Urothelium cell line (cell line): ENCODE measurements at places on chromosomes 1 and 21.

DNA sequence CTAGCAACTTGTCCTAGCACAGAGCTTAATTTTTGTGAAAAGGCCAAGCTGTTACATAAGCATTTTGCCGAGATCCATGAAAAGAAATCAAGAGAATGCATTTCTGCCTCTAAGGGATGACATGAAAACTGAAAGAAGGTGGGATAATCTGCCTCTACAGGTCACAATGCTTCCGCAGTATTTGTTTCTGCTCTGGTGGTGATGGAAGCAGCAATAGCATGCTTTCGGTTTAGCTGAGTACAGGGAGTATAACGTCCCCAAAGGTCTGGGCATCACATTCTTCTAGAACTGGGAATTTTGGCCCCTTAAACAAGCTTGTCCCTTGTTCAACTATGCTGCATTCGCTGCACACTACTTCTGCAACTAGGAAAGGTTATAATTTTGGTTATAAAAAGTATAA lies 14.4 kb upstream of the MAGI3 start:
- DNase-seq, result peak; percentile 27

DNA sequence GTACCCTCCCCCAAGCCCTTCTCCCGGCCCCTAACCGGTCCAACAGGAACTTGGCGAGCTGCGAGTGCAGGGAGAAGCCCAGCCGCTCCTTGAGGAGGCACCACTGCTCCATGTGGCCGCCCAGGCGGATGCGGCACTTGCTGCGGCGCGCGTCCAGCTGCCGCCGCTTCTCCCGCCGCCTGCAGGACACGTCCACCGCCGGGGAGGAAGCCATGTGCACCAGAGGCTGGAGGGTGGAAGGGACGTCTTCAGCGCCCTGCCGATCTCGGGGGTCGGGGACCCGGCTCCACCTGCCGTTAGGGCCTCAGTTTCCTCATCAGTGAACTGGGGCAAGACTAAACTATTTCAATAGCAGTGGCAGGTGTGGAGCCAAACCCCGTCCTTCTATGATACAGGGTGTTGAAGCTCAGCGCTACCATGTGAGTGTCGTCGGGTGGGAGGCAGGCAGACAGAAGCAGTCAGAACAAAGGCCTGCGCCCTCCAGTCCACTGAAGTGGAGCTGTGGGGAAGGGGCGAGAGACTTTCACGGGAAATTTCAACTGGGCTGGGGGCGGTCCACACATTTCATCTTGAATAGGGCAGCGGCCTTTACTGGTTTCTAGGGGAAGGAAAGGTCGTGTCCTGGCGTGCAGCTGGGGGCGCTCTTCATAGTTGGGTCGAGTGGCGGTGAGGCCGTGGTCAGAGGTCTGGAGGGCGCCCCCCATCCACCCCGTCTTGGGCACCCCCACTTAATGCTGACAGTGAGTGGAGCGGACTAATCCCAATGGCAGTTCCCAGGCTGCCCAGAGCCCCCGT lies 592 bp downstream of the ZNF692 start:
- peak; percentile 58 for DNase-seq

- DNase-seq, result peak; percentile 73
Observed at GRCh38 chr1:65177457-65177856, 29.5 kb downstream of the AK4 start.

DNA sequence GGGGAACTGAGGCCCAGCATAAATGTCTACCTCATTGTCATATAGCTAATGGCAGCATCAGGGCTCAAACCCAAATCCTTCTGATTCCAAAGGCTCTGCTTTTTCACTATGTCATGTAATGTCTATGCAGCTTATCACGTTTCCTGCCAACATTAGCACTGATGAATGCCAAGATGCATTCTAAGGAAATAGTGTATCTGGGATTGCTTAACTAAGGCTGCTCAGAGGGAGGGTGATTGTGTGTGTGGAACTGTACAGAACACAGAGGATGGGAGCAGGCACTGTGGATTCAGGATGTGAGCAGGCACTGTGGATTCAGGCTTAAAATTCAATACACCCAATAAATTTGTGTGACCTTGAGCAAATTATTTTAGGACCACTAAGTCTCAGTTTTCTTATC lies 456.4 kb upstream of the DEPDC1 start:
- DNase-seq, result no peak
